ENCODE measurements at places on chromosomes 5 and 9. TPM values are rescaled to one million over a fixed set of nuclear protein-coding genes. Genes with fewer than 3 reads are reported as not detected.
A peak's percentile ranks its signal among the peaks of the same experiment; 100 is the strongest.

The C5orf58 gene
- not detected for total RNA-seq

The CAPSL gene
- total RNA-seq = not detected

The PIGO gene
- 27.8 TPM for total RNA-seq

The EGFLAM gene
- total RNA-seq = 0.17 TPM

The GABRB2 gene
- not detected for total RNA-seq

The ZNF483 gene
- total RNA-seq = 2.5 TPM

The NR2F1-AS1 gene
- 1.2 TPM for total RNA-seq

DNA sequence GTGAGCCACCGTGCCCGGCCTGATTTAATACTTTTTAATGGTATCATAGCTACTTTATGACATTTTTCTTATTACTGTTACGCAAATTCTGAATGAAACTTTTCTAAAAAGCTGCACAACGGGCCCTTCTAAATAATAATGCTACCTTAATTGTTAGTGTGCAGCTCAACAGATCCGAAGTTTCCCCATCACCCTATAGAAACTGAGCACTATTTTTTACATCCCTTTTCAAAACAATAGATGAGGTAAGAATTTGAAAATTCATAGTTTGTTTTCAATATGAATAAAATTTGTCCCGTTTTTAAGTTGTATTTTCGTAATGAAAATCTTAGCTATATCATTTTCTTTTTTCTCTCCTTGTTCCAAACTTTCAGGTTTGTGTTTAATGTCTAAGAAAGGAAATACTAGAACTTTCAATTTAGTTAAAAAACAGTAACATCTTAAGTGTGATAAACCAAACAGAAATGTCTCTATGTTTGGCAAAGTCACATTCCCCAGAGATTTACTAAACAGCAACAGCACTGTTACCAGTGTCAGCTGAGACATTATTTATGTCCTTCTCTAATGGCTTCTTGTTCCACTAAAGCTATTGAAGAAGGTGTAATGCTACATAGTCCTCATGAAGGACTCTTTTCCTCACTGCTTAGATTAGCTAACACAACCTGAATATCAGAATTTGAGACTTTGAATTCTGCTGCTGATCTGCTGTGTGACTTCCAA is 22.9 kb downstream of the KIF2A start:
- no peak for DNase-seq

DNA sequence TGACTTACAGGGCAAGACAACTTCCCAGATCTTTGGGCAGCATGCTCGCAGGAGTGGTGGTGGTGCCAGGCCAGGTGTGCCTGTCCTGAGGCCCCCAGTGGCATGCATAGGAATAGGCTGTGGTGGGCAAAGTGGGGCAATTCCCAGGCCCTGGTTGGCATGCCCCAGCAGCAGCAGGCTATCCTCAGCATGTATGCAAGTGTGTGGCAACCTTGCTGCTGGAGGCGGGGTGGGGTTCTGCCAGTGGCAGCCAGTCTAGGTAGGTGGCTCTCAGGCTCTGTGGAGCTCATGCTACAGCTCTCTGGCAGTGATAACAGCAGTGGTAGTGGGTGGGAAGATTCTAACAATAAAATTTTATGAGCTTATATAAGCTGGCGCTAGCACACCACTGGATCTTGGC is 27.7 kb upstream of the C6 start:
- no peak for DNase-seq

DNA sequence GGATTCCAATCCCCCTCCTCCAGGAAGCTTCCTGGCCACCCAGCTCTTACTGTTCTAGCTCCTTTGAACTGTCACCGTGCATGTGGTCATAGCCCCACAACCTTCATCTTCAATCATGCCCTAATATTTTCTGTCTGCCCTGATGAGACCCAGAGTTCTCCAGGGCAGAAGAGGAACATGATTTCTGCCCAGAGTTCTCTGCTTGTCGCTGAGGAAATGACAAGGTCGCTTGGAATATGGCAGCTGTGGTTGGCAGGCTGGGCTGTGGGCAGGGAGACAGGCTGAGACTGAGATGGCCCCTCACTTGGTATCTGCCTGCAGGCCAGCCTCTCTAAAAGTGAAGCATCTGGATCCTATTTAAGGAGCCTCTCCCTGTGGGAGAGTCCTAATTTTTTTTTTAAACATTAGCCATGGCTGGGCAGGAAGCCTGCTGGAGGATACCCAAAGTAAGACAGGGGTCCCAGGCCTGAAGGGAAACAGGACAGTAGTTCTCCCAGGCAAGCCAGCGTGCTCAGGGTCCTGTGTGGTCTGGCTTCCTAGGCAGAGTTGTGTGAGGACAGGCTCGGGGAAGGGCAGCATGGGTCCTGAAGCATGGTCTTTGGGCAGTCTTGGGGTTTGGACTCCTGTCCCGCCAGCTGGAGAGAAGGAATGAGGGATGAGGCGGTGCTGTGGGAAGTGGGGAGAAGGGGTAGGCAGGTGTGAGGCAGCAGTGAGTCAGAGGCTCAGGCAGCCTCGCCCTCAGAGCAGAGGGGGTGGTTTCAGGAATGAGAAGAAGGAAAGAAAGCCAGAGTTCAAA is 242.1 kb downstream of the FSTL4 start:
- no peak for DNase-seq

DNA sequence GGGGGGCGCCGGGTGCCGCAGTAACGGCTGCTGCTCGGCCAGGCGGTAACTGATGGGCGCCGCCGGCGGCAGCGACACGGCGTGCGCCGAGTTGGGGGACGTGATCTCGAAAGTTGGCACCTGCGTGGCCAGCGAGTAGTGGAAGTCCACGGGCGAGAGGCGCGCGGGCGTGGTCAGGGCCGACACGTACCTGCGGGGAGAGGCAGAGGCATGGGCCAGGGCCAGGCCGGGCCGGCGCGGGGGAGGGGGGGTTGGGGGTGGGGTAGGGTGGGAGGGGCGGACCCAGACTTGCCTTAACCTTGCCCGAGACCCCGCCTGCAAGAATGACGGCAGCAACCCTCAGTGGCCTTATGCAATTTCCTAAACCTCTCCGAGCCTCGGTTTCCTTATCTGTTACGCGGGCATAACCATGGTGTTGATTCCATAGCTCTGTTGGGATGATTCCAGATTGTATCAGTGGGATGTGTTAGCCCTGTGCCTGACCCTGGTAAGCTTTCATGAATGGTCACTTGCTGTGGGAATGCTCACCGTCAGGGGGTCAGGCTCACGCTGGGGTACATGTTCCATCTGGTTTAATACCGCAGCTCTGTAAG is 53.0 kb downstream of the PSD2 start:
- no peak for DNase-seq

- no peak for DNase-seq
These were observed 2.4 kb downstream of the SYK start for GRCh38 chr9:90803860-90804593.

- DNase-seq = no peak
These were observed 54.1 kb downstream of the TRIM32 start for GRCh38 chr9:116741086-116741740.

DNA sequence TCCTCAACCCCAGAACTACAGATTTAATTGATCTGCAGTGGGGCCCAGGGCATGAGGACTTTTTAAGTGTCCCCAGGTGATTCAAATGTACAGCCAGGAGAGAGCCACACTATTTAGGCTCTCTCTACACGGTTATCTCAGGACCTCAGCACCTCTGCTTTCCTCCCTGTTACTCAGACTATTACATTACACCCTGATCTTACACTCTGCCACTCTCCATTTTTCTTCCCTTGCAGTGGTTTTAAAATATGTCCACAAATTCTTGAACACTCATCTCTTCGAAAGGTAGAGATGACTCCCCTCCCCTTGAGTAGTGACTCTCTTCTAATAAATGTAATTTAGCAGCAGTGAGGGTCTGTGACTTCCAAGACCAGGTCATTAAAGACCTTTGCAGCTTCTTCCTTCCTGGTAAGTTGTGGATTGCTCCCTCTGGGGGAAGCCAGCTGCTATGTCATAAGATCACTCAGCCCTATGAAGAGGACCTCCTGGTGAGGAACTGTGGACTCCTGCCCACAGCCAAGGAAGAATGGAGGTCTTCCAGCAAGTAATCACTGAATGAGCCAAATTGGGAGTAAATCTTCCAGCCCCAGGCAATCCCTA is 87.5 kb upstream of the SSBP2 start:
- DNase-seq = no peak

DNA sequence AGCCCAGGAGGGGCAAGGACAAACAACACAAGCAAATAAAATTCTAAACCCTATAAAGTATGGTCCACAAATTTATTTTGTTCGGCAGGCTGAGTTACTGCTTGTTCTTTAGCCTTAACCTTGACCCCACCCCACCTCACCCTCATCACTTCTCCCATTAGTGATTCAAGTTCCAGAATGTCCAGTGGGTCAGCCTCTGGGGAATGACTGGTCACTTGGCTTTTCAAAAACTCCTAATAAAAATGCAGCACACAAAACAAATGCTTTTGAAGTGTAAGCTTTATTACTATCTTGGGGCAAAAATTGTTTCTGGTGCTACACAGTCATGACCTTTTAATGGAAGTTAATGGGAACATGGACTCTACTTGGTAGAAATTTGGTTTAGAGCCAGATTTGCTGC is 142.1 kb downstream of the MPDZ start:
- no peak for DNase-seq

GRCh38 chr5:141476132-141476911 is 556 bp downstream of the PCDHGC3 start:
- peak; percentile 32 for DNase-seq

DNA sequence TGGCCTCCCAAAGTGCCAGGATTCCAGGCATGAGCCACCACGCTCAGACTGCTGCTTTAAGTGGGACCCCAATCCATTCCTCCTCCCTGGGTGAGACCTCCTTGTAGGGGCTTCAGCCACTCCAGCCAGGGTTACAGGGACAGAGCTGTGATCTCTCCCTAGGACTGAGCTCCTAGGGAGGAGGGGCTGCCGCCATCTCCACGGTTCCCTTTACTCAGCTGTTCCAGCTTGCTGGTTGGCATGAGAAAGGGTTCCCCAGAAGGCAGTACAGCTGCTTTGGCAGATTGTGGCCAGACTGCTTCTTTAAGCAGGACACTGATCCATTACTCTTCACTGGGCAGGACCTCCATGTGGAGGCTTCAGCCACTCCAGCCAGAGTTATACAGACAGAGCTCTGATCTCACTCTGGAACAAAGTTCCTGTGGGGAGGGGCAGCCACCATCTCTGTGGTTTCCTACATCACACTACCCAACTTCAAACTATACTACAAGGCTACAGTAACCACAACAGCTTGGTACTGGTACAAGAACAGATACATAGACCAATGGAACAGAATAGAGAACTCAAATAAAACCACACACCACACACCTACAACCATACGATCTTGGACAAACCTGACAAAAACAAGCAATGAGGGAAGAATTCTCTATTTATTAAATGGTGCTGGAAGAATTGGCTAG is 7.2 kb downstream of the INSL6 start:
- no peak for DNase-seq

- DNase-seq = no peak
These were observed 17.8 kb downstream of the SPIN1 start for GRCh38 chr9:88406051-88406450.

DNA sequence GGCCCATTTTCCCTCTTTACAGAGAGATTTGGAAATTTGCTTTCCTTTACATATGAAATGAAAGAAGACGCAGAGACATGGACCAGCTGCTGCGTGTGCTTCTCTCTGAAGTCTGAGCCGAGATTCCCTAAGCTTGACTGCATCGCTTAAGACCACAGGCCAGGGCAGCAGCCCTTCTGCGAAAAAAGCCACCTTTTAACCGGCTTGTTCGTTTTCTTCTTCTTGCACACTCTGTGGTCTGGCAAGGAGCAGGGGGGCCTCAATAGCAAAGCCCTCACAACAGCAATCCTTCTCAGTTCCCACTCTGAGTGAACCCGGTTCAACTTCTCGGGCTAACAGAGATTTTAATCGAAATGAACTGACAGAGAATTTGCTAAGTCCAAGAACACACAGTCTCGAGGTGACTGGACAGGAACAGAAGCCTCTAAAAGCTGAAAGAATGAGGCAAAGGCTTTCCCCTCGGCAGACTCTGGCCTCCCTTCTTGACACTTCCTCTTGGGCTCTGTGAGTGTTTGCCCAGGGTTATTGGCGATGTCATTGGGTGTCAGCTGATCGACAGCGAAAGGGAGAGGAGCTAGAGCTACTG is 512.9 kb upstream of the KLF4 start:
- DNase-seq = no peak

- DNase-seq = no peak
These were observed 36.8 kb downstream of the SHISAL2B start for GRCh38 chr5:64727150-64727549.

DNA sequence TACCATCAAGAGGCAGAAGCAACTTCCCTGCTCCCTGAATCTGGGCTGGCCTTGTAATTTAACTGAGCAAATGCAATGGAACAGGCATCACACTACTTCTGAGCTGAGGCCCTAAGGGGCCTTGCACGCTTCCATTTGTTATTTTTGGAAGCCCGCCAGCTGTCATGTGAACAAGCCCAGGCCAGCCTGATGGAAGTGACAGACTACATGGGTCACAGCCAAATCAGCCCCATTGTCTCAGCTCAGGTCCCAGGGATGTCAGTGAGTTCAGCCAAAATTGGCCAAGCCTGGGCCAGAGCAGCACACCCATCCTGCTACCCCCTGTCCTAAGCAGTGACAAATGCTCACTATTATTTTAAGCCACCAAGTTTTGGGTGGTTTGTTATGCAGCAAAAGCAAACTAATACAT is 72.8 kb downstream of the PRRT1B start:
- no peak for DNase-seq

All from epithelial cell of proximal tubule (primary cell).